DMS53 (cell line): ENCODE measurements at places on chromosomes 2 and 18.

- no peak for DNase-seq
Observed at GRCh38 chr2:134711692-134712091, 7.1 kb downstream of the TMEM163 start.

GRCh38 chr2:4370422-4371090 is 667.2 kb downstream of the DCDC2C start:
- DNase-seq = no peak

DNA sequence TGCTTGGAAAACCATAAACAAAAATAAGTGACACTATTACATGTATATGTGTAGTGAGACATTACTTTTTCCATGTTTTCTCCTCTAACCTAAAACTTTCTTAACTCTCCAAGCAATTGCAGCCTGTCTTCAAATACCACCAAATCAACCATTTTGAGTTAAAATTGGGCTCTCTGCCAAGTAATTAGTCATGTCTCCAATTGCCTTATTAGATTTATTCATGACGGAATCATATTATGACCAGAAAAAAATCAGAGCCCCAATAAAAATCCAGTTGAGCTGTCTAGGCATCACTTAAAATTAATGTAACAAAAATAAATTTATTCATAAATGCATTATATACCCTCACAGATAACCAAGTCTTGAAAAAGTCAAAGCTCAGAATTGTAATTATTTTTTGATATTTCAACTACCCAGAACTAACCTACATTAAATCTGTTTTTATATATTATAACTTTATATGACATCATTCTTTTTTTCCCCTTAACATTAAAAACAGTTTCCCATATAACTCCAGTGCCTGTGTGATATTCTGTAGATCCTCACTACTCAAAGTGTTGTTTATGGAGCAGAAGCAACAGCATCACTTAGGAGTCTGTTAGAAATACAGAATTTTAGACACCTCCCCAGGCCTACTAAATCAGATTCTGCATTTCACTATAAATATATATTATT is 157.0 kb downstream of the ERBB4 start:
- no peak for DNase-seq

DNA sequence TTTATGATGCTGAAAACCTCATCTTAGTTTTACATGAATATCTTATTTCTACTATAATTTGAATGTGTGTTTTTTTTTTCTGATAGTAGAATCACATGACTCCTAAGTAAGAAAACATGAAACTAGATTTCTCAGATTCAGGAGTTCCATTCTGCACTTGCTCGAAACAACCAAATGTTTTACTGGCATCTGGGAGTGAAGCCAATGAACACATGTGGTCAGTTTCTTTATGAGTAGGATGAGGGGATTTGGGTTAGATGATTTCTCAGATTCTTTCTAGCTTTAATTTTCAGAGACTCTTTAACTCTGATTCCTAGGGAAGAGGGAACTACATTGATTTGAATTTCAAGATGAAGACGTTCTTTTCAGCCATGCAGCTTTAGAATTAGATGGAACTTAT is 225.0 kb upstream of the NT5C1B start:
- no peak for DNase-seq

- DNase-seq = no peak
Observed at GRCh38 chr2:167132066-167132465, 243.8 kb downstream of the XIRP2 start.

DNA sequence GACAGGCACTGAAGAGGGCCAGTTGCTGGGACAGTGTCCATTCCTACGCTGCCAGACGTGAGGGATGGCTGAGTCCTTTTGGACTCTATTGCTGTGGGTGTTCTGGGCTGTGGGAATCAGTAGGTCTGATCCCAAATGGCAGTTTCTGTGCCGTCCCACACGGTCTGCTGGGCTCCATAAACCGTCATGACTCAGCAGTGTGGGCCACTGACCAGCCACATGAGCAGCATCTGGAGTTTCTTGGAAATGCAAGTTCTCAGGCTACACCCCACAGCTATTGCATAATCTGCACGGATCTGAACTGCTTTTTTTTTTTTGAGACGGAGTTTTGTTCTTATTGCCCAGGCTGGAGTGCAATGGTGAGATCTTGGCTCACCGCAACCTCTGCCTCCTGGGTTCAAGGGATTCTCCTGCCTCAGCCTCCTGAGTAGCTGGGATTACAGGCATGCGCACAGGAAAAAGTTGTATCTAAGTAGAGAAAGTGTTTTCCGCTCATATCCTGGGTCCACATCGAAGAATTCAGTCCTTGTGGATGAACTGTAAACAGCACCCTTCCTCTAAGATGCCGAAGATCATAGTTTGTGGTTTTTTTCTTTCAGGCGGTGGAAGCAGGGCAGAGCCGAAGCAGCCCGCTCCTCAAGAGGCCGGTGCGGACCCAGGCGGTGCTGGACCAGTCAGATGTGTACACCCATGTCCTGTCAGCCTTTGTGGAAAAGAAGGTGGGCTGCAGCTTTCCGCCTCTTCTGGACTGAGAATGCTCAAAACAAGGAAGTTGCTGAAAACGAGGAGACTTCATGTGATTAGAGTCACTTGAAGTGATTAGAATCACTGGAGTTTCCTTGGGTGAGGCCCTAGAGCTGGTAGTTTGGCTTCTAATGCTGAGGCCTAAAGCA is 25.5 kb downstream of the RMC1 start:
- DNase-seq = no peak

GRCh38 chr18:30917651-30918050 is 124.9 kb downstream of the DSC3 start:
- DNase-seq = no peak

GRCh38 chr18:70036771-70037347 is 89.2 kb upstream of the CD226 start:
- no peak for DNase-seq
